ENCODE measurements at places on chromosomes 1 and 21.

DNA sequence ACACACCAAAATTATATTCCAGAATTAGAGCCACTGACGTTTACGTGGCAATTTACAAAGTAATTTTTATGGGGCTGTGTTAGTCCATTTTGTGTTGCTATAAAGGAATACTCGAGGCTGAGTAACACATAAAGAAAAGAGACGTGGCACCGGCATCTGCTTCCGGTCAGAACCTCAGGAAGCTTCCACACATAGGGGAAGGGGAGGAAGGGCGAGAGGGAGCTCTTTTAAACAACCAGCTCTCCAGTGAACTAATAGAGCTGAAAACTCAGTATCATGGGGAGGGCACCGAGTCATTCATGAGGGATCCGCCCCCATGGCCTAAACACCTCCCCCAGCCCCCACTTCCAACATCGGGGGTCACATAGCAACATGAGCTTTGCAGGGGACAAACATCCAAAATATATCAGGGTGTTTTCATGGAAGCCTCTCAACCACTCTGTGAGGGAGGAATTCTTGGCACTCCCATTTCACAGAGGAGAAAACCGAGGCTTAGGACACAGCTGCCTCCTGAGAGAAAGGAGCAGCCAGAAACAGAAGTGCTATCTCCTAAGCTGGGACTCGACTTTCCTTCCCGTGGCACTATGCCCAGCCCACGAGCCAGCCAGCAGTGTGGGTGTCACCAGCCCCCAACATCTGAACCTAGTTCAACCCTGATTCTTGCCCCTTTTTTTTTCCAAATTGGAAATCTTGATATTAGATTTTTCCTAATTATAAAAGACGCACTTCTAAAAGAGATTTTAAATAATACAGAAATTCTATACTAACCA lies 29.2 kb downstream of the MIS18A start:
- no peaks in the 10 kb centered on the region for H3K27me3 ChIP-seq
- no peaks in the 10 kb centered on the region for H3K4me1 ChIP-seq
- H3K27ac ChIP-seq = no peak overlapping the region
- no peak for DNase-seq
- H3K4me3 ChIP-seq = no peak overlapping the region

DNA sequence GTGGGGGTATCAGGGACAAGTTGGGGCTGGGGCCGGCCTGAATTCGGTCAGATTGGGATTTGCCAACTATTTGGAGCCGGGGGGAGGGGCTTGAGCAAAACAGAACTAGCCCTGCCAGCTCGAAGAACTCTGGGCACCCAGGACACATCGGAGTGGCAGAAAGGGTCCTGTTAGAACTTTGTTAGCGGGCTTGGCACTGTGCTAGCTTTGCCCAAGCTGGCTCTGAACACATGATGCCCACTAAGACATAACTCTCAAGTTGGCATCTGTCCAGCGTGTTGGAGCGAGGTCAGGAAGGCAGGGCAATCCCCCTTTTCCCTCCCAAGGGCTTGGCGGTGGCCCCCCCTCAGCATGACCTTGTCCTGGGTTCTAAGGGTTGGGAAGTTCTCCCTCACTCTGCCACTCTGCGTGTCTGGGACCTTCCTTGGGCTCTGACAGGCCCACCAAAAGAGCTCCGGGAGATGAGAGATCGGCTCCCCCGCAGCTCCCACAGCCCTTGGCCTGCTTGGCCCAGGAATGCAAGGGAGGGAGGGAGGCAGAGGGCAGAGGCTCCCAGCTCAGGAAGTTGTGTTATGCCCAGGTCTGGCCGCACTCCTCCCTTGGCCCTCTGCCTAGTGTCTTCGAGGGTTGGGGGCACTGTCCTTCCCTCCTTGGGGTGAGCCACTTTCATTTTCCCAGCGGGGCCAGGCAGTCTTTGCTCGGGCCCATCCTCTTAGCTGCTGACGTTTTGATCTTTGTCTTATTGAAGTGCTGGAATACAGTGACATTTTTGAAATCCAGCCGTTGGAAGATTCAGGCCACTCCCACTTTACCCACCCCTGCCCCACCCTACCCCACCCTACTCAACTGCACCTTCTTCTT lies 1.2 kb downstream of the LMNA start:
- peak; percentile 24 for DNase-seq
- H3K27ac ChIP-seq = peak overlapping the region; percentile 93
- H3K4me3 ChIP-seq = peak overlapping the region; percentile 77
- peaks cover 3% of the 10 kb centered on the region for H3K27me3 ChIP-seq

GRCh38 chr1:113904293-113904673 lies 316 bp downstream of the AP4B1 start:
- peak overlapping the region; percentile 96 for H3K4me3 ChIP-seq
- peaks cover 38% of the 10 kb centered on the region for H3K4me1 ChIP-seq
- H3K27ac ChIP-seq = peak overlapping the region; percentile 94
- no peak for DNase-seq
- peaks cover 18% of the 10 kb centered on the region for H3K36me3 ChIP-seq

GRCh38 chr21:38667291-38667870 lies 138.3 kb upstream of the ETS2 start:
- H3K27ac ChIP-seq = no peak overlapping the region
- no peak for DNase-seq
- H3K4me3 ChIP-seq = no peak overlapping the region

GRCh38 chr1:194830387-194830786 lies 1644.0 kb upstream of the B3GALT2 start:
- no peaks in the 10 kb centered on the region for H3K36me3 ChIP-seq
- H3K4me1 ChIP-seq = no peaks in the 10 kb centered on the region
- no peak for DNase-seq
- no peak overlapping the region for H3K4me3 ChIP-seq
- no peaks in the 10 kb centered on the region for H3K27me3 ChIP-seq

GRCh38 chr1:62625415-62625814 lies 28.1 kb downstream of the ANGPTL3 start:
- no peak for DNase-seq
- H3K27me3 ChIP-seq = no peaks in the 10 kb centered on the region
- peaks cover 4% of the 10 kb centered on the region for H3K36me3 ChIP-seq
- no peaks in the 10 kb centered on the region for H3K4me1 ChIP-seq

DNA sequence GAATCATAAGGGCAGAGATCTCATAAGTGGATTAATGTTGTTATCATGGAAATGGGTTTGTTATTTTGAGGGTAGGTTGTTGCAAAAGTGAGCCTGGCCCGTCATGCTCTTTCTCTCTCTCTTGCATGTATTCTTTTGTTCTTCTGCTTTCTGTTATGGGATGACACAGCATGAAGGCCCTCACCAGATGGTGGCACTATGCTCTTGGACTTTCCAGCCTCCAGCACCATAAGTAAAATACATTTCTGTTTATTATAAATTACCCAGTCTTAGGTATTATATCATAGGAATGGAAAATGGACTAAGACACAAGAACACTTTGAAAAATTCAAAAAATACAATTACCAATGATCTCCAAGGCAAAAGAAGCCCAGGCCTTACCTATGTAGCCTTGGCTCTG lies 676.1 kb downstream of the PTPRU start:
- no peaks in the 10 kb centered on the region for H3K36me3 ChIP-seq
- no peak overlapping the region for H3K27ac ChIP-seq
- H3K27me3 ChIP-seq = no peaks in the 10 kb centered on the region
- H3K4me3 ChIP-seq = no peak overlapping the region
- no peaks in the 10 kb centered on the region for H3K4me1 ChIP-seq
- DNase-seq = no peak

DNA sequence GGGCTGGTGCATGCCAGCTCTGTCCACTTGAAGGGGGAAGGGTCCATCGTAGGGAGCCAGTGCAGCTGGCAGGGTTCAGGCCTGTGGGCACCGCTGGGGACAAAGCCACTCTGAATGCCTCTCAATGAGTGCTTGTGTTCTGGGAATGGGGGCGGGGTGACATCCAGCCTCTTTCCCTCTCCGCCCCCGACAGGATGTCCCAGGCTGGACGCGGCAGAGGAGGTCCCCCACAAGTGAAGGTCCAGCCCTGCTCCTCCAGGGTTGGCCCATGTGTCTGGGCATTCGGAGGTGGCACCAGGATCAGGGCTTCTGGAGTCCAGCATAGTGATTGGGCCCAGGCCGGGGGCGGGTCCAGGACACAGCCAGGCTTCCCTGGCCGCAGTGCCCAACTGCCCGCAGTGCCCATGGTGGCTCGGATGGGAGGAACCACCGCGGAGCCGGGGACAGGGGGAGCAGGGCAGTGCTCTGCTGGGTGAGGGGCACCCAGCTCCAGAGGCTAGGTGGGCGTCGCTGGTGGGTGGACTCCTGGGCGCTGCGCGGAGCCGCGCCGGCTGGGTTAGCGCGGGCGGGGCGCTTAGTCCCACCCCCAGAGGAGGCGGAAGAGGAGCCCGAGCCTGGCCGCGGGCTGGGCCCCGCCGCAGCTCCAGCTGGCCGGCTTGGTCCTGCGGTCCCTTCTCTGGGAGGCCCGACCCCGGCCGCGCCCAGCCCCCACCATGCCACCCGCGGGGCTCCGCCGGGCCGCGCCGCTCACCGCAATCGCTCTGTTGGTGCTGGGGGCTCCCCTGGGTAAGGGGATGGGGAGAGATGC lies at the start of gene SHISA4:
Gene SHISA4 (plus strand): TSS at position 617 of the 808 bp plus-strand sequence. CDS start 97 bp downstream, at position 714.
- no peak for DNase-seq
- peak within 1 kb of the TSS; percentile 39 for H3K4me3 ChIP-seq
- peaks cover 33% of the 10 kb centered on the region for H3K27me3 ChIP-seq
- H3K36me3 ChIP-seq = no peaks in the 10 kb centered on the region
- H3K27ac ChIP-seq = no peak within 1 kb of the TSS

DNA sequence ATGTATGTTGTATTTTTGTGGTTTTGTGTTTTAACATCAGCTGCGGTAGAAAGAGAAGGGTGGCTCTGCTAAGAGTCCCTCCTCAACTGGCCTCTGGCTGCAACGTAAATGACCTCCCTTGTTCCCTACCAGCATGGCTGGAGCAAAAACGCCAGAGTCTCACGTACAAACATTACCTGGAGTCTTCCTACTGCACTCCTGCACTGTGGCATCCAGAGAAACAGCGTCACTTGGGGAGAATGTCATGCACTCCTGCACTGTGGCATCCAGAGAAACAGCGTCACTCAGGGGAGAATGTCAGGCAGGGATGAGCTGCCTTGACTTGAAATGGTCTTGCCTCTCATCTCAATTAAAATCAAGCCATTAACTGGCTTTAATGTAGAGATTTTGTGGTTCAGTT lies 314.2 kb downstream of the KIF26B start:
- no peak overlapping the region for H3K4me3 ChIP-seq
- H3K27ac ChIP-seq = no peak overlapping the region
- DNase-seq = no peak
- no peaks in the 10 kb centered on the region for H3K36me3 ChIP-seq

GRCh38 chr1:32716312-32717148 lies 14.0 kb upstream of the SYNC start:
- no peak overlapping the region for H3K4me3 ChIP-seq
- H3K27me3 ChIP-seq = no peaks in the 10 kb centered on the region
- no peak for DNase-seq
- no peaks in the 10 kb centered on the region for H3K4me1 ChIP-seq

DNA sequence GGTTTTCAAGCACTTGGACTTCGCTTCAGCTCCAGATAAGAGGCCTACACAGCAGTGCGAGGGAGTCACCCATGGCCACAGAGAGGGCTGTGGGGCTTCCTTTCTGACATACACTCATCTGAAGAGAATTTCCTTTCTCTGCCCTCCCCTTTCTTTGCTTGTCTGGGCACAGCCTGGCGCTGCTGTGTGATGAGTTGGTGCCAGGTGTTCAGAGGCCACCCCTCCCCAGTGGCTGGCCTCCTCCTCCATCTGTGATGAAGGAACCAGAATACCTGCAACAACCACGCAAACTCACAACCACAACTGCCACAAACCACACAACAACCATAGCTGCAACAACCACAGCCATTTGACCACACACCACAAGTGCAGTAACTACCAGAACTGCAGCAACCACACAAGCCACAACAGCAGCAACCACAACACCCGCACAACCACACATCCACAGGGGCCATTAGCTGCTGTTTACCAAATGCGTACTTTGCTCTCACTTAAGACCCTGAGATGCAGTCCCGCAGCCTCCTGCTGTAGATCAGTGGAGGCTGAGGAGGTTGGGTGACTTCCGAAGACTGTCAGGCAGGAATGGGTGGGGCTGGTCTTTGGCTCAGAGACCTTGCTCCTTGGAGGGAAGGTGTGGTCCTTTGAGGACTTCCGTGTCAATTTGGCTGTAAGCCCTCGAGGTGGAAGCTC lies 71.1 kb downstream of the IER5 start:
- DNase-seq = peak; percentile 58
- H3K36me3 ChIP-seq = no peaks in the 10 kb centered on the region
- no peak overlapping the region for H3K27ac ChIP-seq
- H3K27me3 ChIP-seq = no peaks in the 10 kb centered on the region
- peak overlapping the region; percentile 9 for H3K4me3 ChIP-seq
- H3K4me1 ChIP-seq = peaks cover 44% of the 10 kb centered on the region

DNA sequence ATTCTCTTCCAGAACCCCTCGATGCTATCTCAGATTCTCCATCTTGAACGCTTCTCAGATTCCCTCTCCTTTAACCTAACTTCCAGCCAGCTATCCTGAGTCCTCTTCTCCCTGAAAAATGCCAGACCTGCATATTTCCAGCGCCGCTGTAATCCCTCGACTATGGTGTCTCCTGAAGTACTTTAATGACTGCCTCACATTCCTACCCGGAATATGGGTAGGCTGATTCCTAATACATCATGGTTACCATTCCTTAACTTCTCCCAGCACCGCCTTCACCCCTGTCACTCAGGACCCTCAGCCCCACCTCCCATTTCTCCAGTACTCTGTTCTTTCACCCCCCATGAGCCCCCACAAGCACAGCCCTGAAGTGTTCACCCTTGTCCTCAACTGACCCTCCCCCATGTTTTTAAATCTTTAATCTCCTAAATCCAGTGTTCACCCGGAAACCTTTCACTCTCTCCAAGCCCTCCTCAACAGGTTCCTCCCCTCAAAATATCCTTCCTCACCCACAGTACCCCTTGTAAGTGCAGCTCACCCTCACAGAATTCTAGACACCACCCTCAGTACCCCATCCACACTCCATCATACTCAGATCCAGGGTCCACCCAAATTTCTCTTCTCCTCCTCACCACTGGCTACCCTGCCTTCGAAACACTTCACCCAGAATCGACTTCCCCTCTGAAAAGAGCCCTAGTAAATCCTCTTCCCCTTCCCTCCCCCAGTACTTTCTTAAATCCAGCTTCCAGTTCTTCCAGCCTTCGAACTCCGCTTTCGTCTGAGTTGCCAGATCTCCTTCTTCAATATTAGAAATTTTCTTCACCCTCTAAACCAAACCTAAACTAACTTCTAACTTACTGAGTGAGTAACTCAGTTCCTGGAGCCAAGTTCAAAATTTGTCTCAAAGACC lies 922 bp downstream of the CPT2 start:
- peak overlapping the region; percentile 96 for H3K27ac ChIP-seq
- DNase-seq = no peak
- H3K4me3 ChIP-seq = peak overlapping the region; percentile 83
- no peaks in the 10 kb centered on the region for H3K27me3 ChIP-seq

- H3K4me1 ChIP-seq = no peaks in the 10 kb centered on the region
- peaks cover 90% of the 10 kb centered on the region for H3K36me3 ChIP-seq
- no peak for DNase-seq
- no peak overlapping the region for H3K27ac ChIP-seq
- no peaks in the 10 kb centered on the region for H3K27me3 ChIP-seq
- H3K4me3 ChIP-seq = no peak overlapping the region
Measured at GRCh38 chr1:1390675-1391074, 8.5 kb downstream of the CCNL2 start.

- DNase-seq = no peak
- no peaks in the 10 kb centered on the region for H3K4me1 ChIP-seq
- H3K27me3 ChIP-seq = no peaks in the 10 kb centered on the region
- no peak overlapping the region for H3K27ac ChIP-seq
Measured at GRCh38 chr1:15171271-15171908, 17.8 kb downstream of the TMEM51 start.

All from CD8-positive, alpha-beta memory T cell (primary cell).